ENCODE measurements at places on chromosomes 1 and 21. TPM values are rescaled to one million over a fixed set of nuclear protein-coding genes. Genes with fewer than 3 reads are reported as not detected.

The GSTM1 gene
- not detected for total RNA-seq

The FAAH gene
- 30.9 TPM for total RNA-seq

The ADGRL2 gene
- total RNA-seq: 104 TPM

The LEMD1 gene
- total RNA-seq: 2.1 TPM

- no peak within 1 kb of the TSS for H3K27ac ChIP-seq
- H3K36me3 ChIP-seq: no peaks in the 10 kb centered on the region
- DNase-seq: no peak
- no peaks in the 10 kb centered on the region for H3K4me1 ChIP-seq
- no peak within 1 kb of the TSS for H3K4me3 ChIP-seq
- H3K27me3 ChIP-seq: peaks cover 53% of the 10 kb centered on the region
These were observed at the start of gene OPRD1 for GRCh38 chr1:28811766-28812668. TSS of gene OPRD1 (plus strand) at chr1:28812170. CDS start at chr1:28812384, 214 bp downstream.

DNA sequence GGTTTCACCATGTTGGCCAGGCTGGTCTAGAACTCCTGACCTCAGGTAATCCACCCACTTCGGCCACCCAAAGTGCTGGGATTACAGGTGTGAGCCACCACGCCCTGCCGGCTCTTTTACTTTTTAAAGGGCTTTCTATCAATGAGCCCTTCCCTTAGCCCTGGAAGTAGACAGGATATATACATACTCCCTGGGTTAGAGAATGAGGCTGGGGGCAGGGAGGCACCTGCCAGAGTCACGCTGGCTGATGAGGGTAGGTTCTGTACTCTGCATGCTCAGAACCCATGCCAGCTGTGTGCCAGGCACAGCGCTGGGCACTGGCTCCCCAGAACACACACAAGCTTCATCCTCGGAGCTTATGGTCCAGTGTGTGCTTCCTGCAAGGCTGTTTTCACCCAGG is 113.6 kb upstream of the IPO9 start:
- peaks cover 69% of the 10 kb centered on the region for H3K4me1 ChIP-seq
- no peaks in the 10 kb centered on the region for H3K27me3 ChIP-seq
- DNase-seq: no peak
- H3K27ac ChIP-seq: peak overlapping the region; percentile 89
- H3K4me3 ChIP-seq: peak overlapping the region; percentile 11

GRCh38 chr1:56414728-56415224 is 164.6 kb downstream of the PLPP3 start:
- H3K27me3 ChIP-seq: no peaks in the 10 kb centered on the region
- H3K27ac ChIP-seq: no peak overlapping the region
- H3K36me3 ChIP-seq: no peaks in the 10 kb centered on the region
- H3K4me1 ChIP-seq: peaks cover 14% of the 10 kb centered on the region

- H3K27ac ChIP-seq: no peak overlapping the region
- H3K4me3 ChIP-seq: no peak overlapping the region
- no peak for DNase-seq
- no peaks in the 10 kb centered on the region for H3K27me3 ChIP-seq
These were observed 10.2 kb downstream of the AGTRAP start for GRCh38 chr1:11746092-11746491.

GRCh38 chr1:1875932-1876331 is 15.0 kb downstream of the GNB1 start:
- H3K27ac ChIP-seq: no peak overlapping the region
- DNase-seq: no peak
- no peak overlapping the region for H3K4me3 ChIP-seq
- H3K36me3 ChIP-seq: peaks cover 15% of the 10 kb centered on the region
- H3K27me3 ChIP-seq: no peaks in the 10 kb centered on the region

GRCh38 chr1:203828002-203828401 is 32.6 kb downstream of the ZBED6 start:
- H3K27ac ChIP-seq: no peak overlapping the region
- peaks cover 95% of the 10 kb centered on the region for H3K36me3 ChIP-seq
- H3K4me3 ChIP-seq: no peak overlapping the region
- no peaks in the 10 kb centered on the region for H3K27me3 ChIP-seq

- no peaks in the 10 kb centered on the region for H3K27me3 ChIP-seq
- no peaks in the 10 kb centered on the region for H3K4me1 ChIP-seq
- H3K36me3 ChIP-seq: no peaks in the 10 kb centered on the region
- DNase-seq: no peak
- no peak overlapping the region for H3K4me3 ChIP-seq
- H3K27ac ChIP-seq: no peak overlapping the region
These were observed 70.9 kb upstream of the COL6A1 start for GRCh38 chr21:45910548-45911221.

DNA sequence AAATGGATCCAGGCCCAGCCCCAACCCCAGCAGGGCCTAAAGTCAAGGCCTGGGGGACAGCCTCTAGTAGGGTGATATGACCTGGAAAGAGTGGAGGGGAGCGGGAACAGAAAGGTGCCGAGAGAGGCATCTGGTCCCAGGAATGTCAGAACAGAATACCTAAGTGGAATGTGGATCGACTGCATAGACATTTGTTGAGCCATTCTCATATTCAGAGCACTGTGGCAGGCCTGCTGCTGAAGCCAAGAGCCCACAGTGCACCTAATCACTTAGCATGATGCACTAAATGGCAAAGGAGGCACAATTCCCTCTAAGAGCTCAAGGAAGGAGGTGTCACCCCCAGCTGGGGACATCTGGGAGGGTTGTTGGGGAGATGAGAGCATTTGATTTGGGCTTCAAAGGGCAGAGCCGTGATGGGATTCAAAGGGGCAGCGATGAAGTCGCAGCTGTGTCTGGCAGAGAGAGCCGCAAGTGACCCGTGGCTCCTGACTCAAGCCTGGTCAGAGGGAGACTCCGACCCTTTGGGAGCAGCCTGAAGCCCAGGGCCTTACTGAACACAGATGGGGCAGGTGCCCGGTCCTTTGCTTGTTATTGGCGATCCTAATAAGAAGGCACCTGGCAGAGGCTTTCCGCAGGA is 8.6 kb upstream of the PKP1 start:
- no peak overlapping the region for H3K27ac ChIP-seq
- no peaks in the 10 kb centered on the region for H3K36me3 ChIP-seq
- no peak overlapping the region for H3K4me3 ChIP-seq
- DNase-seq: no peak

- H3K36me3 ChIP-seq: no peaks in the 10 kb centered on the region
- no peaks in the 10 kb centered on the region for H3K27me3 ChIP-seq
- no peak overlapping the region for H3K27ac ChIP-seq
- no peaks in the 10 kb centered on the region for H3K4me1 ChIP-seq
These were observed 124.6 kb upstream of the ZNF648 start for GRCh38 chr1:182185842-182186756.

DNA sequence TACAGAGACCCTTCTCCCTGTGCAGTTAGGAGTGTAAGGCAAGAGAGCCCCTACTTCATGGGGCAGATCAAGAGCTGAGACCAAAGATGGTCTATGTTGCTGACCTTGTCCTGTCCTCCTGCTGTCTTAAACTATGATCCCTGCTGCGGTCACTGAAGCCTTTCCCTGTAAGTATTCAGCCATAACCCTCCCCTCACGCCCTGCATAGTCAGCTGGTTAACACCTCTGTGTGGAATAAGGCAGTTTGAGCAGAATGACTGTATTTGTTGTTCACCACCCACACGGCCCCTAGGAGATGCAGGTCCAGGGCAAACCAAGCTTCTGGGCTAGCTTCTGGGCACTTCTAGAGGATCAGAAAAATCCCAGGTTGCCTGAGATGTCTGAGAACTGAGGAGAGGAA is 356 bp downstream of the TSPAN1 start:
- DNase-seq: no peak
- H3K4me1 ChIP-seq: peaks cover 35% of the 10 kb centered on the region
- no peaks in the 10 kb centered on the region for H3K27me3 ChIP-seq
- H3K36me3 ChIP-seq: no peaks in the 10 kb centered on the region

- peaks cover 6% of the 10 kb centered on the region for H3K4me1 ChIP-seq
- H3K36me3 ChIP-seq: no peaks in the 10 kb centered on the region
- no peak overlapping the region for H3K27ac ChIP-seq
These were observed 112.6 kb downstream of the ADAMTS1 start for GRCh38 chr21:26732432-26733221.

DNA sequence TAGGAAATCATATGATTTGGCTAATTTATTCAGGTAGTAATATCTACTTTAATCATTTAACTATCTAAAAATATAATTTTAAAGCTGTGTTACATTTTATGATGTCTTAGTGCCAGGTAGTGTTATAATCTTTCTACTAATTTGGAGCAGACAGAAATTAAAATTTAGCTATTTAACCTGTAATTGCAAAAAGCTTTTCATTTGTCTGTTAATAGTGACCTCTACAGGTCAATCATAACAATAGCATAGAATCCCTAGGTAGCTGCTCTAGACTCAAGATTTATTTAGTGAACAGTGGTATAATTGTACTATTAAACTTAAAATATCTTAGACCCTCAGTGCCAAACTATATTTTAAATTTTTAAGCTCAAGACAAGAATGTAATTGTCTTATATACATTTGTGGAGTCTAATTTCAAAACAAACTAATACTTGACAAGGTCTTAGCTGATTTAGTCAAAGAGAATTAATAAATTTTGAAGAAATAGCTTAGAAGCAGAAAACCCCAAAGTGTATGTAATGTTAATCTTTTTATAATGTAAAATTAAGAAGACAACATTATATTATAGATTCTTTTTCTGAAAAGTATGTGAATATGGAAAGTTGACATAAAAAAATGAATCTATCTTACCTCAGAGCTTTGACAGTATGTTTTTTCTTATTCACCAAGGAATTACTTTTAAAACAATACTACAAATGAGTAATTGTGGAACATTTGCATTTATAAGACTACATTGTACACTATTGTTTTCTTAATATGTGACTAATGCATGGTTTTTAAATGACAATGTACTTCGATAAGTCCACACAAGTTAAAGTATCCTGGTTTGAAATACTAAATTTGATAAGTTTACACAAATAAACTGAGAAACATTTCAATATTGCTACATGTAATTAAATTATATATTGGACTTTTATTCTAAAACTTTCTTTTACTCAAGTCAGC is 64.1 kb upstream of the RNPC3 start:
- no peak overlapping the region for H3K27ac ChIP-seq
- H3K4me1 ChIP-seq: no peaks in the 10 kb centered on the region
- no peak overlapping the region for H3K4me3 ChIP-seq
- H3K27me3 ChIP-seq: no peaks in the 10 kb centered on the region
- DNase-seq: no peak

All from upper lobe of right lung (tissue), 1 donor.